ENCODE measurements at places on chromosomes 5 and 9. TPM values are rescaled to one million over a fixed set of nuclear protein-coding genes. Genes with fewer than 3 reads are reported as not detected.

Gene SOX30
- total RNA-seq: 0.13 TPM

Gene RNF208
- 22.2 TPM for total RNA-seq

Gene SNCAIP
- total RNA-seq: 1.3 TPM

Gene LCN1
- not detected for total RNA-seq

Gene C9
- not detected for total RNA-seq

Gene ADAMTS2
- 5.9 TPM for total RNA-seq

Gene SURF2
- total RNA-seq: 12.5 TPM

Gene KLHL9
- total RNA-seq: 12.5 TPM

Gene IL9
- total RNA-seq: not detected

Gene C1QTNF2
- 1.3 TPM for total RNA-seq

Gene GABRG2
- total RNA-seq: not detected

Gene IL33
- 18.6 TPM for total RNA-seq

Gene KLHL3
- total RNA-seq: 35.1 TPM
